GM04504 (cell line): ENCODE measurements at places on chromosomes 16 and 17.

GRCh38 chr16:48321317-48322036 is 63.7 kb downstream of the SIAH1 start:
- no peak for DNase-seq

- no peak for DNase-seq
These were observed 48.1 kb downstream of the RPH3AL start for GRCh38 chr17:304461-304860.

DNA sequence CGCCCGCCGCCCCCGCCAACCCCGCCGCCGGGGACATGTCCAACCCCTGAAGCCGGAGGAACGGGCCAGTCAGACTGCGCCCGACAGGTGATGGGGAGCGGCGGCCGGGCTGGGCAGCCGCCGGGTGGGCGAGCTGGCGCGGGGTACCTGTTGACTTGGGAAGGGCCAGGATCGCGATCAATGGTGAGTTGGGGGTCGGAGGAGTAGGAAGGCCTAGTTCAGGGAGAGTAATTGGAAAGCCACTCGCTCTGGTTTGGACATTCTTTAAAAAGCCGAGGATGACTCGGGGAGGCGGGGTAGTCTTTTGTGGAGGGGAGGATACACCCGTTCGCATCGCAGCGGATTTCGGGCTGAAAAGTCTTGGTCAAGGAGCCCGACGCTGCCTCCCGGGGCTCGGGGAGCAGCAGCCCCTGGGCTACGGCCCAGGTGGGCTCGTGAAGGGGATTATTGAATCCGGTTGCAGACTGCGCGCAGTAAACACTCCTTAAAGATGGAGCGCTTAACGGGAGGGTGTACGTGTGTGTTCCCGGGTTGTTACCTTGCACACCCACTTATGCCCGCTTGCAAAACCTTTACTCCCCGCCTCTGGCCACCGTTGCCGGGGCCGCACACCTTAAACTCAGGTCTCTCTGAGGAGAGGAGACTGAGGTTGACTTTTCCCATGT is 123.8 kb downstream of the GOSR1 start:
- no peak for DNase-seq

DNA sequence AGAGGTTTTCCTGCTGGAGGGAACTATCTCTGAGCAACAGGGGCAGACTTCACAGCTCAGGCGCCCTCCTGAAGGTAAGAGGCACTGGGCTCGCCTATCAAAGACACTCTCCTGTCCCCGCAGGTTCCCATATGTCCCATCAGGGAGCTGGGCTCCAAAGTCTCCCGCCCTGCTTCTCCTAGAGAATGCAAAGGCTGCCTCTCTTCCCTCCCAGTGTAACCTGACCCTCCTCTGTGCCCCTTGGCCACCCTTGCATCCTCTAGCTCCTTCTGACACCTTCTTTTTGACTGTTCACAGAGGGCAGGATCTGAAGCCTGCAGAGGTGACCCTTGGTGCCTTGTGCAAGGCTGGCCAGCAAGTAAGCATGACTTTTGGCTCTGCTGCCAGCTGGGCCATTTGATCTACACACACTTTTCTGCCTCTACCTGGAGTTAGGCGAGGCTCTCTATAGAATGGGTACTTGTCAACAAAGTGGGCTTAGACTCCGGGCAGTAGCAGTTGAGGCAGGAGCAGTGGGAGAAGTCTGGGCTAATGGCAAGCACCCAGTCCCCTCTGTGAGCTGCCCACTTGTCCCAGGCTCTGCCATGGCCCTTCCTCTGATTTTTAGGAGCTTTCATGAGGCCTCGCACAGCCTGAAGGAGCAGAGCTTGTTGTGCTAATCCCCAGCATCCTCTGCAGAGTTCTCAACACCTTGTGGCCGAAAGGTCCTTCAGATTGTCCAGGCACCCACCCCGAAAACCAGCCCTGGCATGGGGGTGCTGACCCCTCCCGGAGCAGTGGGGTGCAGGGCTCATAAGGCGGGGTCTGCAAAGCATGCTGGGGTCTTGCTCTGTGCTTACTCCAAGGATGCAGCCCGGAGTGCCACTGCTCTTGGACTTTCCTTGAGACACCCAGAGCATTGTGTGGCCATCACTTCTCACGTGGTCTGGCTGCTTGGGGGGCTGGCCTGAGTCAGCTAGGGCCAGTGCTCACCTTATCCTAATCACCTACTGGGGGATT is 122.9 kb downstream of the METRNL start:
- DNase-seq: no peak

DNA sequence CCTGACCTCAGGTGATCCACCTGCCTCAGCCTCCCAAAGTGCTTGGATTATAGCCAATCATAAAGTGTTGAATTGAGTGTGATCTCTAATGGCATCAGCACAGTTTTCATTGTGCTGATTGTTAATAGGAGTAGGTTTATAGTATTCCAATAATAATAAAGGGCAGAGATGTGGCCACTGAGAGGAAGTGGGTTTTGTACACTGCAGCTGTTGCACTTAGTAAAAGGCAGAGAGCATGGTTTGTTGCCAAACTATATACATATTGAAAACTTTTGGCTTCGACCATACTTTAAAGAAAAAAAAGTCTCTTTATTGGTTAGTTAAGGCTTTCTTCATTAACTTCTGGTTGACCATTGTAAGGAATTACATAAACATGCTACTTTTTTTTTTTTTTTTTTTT is 185.9 kb downstream of the CDK5R1 start:
- no peak for DNase-seq

- DNase-seq: peak; percentile 47
These were observed 722.0 kb upstream of the SOX9 start for GRCh38 chr17:71398800-71399219.

DNA sequence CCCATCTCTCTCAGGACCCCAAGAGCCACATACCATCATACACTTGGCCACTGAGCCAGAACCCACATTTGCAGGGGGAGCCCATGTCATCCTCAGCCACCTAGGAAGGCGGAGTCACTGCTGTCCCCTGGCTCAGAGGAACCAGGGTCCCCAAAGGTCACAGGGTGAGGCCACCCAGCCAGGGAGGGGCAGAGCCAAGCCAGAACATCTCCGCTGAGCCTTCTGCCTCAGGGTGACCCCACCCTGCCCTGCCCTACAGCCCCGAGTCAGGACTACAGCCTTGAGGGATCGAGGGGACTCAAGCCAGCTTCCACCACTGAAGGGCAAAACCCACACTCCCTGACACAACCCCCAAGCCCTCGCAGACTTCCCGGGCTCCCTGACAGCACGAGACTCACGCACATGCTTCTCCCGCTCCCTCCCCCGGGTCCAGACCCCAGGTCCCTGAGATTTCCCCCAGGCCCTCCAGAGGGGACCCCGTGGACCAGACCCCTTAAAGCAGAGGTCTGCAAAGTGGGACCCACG is 17.4 kb downstream of the PIEZO1 start:
- DNase-seq: no peak

GRCh38 chr16:57319646-57320045 is 35.2 kb upstream of the PLLP start:
- DNase-seq: no peak

GRCh38 chr16:81484908-81485624 is 40.5 kb downstream of the CMIP start:
- no peak for DNase-seq

DNA sequence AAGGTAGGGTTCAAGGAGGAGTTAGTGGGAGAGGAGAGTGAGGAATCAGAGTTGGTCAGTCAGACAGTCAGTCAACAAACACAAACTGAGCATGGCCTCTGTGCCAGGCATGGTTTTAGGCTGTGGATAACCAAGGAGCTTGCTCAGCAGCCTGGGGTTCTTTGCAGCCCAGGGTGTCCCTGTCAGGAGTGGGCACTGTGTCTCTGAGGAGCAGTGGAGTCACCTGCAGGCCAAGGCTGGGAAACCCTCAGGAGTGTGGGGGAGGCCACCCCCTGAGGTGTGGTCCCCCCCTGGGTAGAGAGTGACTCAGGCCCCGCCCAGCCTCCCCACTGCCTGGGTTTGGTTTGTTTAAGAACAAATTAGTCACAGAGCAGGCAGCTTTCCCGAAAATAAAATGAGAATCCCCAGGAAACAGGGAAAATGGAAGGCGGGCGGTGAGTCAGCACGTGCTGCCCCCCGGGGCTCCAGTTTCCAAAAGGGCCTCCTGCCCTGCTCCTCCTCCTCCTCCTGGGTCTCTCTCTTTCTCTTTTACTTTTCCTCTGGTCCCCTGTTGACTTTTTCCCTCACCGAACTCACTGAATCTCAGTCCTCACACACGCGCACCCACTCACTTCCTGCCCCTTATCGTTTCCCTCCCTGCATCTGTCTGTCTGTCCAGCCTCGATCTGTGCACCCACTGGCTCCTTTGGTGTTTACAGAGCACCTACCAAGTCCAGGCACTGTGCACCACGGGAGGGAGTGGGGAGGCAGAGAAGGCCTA is 44.3 kb downstream of the SOCS3 start:
- DNase-seq: peak; percentile 88
